ENCODE measurements at places on chromosomes 6 and 20. TPM values are rescaled to one million over a fixed set of nuclear protein-coding genes. Genes with fewer than 3 reads are reported as not detected.

The PSORS1C1 gene
- 2.0 TPM for total RNA-seq

The SSTR4 gene
- not detected for total RNA-seq

The LKAAEAR1 gene
- total RNA-seq: not detected

The RPS21 gene
- total RNA-seq: 3,116 TPM

The CTAGE9 gene
- not detected for total RNA-seq

The PPP1R14C gene
- 3.3 TPM for total RNA-seq

The TRIM15 gene
- 0.33 TPM for total RNA-seq

The HLA-DMA gene
- 28.5 TPM for total RNA-seq

The PPP1R16B gene
- total RNA-seq: 8.2 TPM

The FLRT3 gene
- 6.2 TPM for total RNA-seq

The TNFRSF6B gene
- 2.8 TPM for total RNA-seq

The PRR3 gene
- 9.0 TPM for total RNA-seq

The SNAP91 gene
- total RNA-seq: not detected

The KIFC1 gene
- 2.0 TPM for total RNA-seq

The VGLL2 gene
- total RNA-seq: not detected

Data from breast epithelium (tissue), 4 donors.